ENCODE measurements at places on chromosomes 12 and 14.

GRCh38 chr14:93033983-93034670 is 81.6 kb downstream of the ITPK1 start:
- DNase-seq, result no peak

- DNase-seq, result no peak
These were observed 18.2 kb downstream of the OAS2 start for GRCh38 chr12:112996501-112996900.

DNA sequence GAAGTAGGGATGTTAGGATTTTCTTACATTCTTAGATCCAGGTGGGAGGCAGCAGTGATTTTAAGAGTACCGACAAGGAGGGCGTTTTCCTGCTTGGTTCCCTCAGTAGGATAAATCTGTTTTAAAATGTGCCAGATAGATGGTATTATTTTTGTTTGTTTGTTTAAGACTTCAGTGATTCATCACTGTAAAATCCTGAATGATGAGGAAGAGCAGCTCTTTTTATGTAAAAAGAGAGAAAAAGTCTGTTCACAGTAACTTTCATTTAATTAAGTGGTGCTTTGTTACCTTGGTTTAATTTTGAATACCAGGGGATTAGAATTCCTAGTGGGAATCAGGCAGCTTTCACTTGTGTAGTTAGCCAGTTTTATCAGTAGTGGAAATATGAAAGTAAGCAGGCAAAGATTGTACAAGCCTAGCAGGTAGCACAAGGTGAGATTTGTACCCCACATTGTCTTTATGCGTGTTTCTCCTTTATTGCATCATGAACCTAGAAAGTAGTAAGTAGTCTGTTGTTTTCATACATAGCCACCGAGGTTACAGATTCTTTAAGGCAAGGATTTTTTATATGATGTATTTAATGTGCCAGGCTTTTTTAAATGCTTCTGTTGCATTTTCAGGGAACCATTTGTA is 349.6 kb downstream of the CCDC91 start:
- DNase-seq, result no peak

DNA sequence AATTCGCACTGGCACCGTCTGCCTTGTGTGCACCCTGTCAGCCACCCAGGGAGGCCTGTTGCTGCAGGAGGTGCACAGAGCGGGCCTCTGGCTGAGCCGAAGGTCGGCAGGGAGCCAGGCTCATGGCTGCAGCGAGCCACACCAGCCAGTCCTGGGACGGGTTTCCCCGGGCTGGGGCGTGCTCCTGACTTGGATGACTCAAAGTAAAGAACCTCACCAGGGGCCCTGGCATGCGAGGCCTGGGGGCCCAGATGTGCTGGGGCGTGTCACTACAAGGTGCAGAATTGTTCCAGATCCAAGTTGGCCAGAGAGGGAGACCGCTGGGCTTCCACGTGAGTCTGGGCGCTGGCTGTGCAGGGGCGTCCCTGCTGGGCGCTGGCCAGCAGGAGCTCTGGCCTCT is 34.5 kb downstream of the FBRSL1 start:
- DNase-seq, result no peak

GRCh38 chr14:51092965-51093364 is 1.9 kb downstream of the TRIM9 start:
- DNase-seq, result no peak

Measured in bone marrow (tissue), 2 donors.